Fibroblast of lung (primary cell): ENCODE measurements at places on chromosomes 2 and 18.
A peak's percentile ranks its signal among the peaks of the same experiment; 100 is the strongest.

DNA sequence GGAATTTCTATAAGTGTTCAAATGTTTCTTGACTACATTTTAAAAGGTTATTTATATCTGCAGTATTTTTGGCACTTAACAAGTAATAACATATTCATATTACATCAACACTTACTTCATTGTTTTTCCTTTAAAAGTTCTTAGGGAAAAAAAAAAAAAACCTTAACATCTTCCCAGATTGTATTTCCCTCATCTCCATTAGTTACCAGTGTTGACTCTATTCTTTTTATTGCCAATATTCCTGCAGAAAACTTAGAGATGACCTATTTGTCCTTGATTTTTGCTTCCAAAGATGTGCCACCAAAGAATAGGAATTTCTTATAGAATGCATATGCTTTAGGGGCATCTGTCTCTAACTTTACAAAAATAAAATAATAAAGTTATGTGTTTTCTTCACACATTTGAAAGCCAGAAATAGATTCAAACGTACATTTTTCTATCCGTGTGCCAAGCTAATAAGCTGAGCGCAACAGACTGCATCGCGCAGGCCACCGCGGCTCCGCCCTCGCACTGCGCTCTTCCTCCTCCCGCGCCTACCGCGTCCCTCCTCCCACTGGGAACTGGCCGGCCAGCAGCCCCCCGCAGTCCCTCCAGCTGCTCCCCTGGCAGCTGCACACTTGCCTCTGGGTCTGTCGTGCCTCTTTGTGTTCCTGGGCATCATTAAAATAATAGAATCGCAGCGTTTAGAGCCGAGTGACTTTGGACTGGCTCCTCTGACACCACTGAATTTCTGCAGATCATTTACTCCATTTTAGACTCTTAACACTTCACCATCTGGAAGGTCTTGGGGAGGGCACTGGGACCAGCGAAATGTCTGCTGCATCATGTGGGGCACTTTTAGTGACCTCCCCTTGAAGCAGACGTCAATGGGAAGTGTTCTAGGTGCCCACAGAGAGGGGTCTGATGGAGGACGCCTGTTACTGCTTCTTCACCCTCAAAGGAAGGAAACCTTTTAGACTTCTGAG lies 21.2 kb upstream of the NAB1 start:
- no peak for DNase-seq

DNA sequence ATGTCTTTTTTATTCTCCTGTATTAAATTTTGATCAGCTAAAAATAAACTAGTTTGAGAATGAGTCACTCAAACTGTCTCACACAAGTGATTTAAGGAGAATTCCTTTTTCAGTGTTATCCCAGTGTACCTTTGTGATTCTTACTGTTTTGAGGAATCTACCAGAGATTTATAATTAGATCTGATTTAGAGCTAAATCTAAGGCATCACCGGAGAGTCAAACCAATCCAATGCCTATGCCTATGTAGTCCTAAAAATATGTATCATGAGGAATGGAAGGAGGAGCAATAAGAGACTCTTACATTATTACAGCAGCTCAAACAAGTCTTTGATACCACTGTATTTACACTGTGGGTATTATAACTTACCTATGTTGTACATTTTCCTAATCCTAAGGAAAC lies 63.4 kb upstream of the CYP20A1 start:
- DNase-seq = no peak

DNA sequence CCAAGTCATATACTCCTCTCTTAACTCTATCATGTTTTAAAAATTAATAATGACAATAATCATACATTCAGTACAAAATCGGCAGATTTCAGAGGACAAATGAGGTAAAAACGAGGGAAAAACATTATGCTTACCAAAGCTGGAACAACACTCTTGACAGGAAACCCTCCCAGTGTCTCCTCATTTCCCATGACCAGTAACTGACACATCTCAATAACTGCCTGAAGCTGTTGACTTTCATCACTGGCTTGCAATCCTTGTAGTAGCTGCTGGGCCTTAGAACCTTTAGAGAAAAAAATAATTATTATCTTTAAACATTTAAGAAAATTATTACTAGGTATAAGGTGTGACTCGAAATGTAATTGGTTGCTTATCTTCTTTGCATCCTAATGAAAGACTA lies 103.6 kb downstream of the TRIP12 start:
- no peak for DNase-seq

GRCh38 chr2:8320311-8321066 lies 361.4 kb upstream of the ID2 start:
- DNase-seq = no peak

- DNase-seq = no peak
Measured at GRCh38 chr18:48351216-48352050, 57.8 kb downstream of the ZBTB7C start.

DNA sequence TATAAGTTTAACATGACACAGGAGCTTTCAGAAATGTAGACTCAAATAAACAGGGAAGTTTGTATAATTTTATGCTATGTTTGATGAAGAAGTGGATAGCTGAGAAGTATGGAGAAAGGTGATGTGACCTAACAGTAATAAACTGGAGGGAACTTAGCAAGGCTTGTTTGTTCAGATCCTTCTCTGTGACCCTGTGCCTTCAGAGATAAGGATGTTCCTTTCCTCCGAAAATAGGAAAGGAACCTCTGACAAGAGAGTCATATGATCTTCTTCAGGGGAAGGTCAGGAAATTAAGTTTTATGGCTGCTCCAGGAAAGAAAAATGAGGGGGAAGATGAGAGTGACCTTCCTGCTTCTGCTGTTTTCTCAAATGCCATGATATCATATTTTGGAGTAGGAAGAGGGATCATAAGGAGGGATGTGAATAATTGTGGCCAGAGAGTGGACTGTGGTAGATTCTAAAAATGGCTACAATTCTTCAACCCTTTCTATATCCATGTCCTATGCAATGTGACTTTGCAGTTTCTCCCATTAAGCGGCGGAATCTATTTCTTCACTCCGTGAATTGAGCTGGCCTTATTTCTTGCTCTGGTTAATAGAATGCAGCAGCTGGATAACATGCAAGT lies 8.5 kb upstream of the C2orf69 start:
- DNase-seq = no peak

GRCh38 chr2:107430006-107430405 lies 396.7 kb upstream of the RGPD4 start:
- no peak for DNase-seq

- no peak for DNase-seq
Measured at GRCh38 chr2:119305497-119306195, 61.0 kb downstream of the C2orf76 start.

DNA sequence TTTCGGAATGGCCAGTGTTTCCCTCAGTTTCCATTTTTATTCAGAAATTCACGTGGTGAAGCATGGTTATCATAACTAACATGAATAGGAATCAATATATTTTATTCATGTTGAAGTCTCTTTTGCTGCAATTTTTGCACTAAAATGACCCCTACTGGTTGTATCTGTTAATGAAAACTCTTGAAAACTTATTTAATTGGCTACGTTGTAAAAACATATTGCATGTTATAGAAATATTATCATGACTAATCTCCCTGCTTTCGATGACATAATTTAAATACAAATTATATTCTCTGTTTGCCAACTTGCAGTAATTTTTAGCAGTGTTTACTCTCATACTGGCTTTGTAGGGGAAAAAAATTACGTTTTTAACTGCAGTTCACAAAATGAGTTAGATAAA lies 3.5 kb downstream of the CRIM1 start:
- DNase-seq = peak; percentile 68

GRCh38 chr2:65228263-65228750 lies 676 bp downstream of the ACTR2 start:
- DNase-seq = peak; percentile 51

- DNase-seq = no peak
Measured at GRCh38 chr2:19829672-19830071, 72.1 kb downstream of the TTC32 start.

- no peak for DNase-seq
Measured at GRCh38 chr2:45777996-45778719, 126.7 kb downstream of the PRKCE start.

DNA sequence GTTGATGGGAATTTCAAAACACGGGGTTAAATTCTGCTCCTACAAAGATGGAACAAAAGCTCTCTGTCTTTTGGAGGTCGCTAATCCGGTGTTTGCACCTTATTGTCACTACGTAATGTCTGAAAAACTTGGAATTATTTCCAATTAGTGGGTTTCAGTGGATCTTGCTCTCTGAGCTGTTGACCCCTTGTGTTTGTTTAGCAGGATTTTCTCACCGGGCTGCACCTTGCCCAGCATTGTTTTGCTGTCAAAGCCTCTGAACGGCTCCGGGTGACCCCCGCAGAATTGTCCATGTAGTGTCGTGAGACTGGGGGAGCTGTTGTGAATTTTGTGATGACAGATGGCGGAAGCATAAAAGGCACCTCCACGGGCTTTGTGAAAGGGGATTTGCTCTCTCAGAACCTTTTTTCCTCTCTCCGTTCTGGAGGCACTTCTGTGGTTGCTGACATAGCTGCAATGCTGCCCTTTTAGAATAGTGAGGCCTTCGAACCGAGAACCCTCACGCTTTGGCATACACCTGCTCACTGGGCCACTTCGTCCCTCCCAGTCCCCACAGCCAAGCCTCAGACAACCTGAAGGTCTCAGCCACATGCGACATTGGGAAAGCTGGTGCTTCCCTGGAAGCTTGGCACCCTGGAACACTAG lies 129.4 kb downstream of the ACOXL start:
- no peak for DNase-seq

- peak; percentile 46 for DNase-seq
Measured at GRCh38 chr2:222295368-222296062, 3.3 kb downstream of the PAX3 start.

GRCh38 chr2:28398101-28398834 lies 5.6 kb downstream of the FOSL2 start:
- peak; percentile 55 for DNase-seq

DNA sequence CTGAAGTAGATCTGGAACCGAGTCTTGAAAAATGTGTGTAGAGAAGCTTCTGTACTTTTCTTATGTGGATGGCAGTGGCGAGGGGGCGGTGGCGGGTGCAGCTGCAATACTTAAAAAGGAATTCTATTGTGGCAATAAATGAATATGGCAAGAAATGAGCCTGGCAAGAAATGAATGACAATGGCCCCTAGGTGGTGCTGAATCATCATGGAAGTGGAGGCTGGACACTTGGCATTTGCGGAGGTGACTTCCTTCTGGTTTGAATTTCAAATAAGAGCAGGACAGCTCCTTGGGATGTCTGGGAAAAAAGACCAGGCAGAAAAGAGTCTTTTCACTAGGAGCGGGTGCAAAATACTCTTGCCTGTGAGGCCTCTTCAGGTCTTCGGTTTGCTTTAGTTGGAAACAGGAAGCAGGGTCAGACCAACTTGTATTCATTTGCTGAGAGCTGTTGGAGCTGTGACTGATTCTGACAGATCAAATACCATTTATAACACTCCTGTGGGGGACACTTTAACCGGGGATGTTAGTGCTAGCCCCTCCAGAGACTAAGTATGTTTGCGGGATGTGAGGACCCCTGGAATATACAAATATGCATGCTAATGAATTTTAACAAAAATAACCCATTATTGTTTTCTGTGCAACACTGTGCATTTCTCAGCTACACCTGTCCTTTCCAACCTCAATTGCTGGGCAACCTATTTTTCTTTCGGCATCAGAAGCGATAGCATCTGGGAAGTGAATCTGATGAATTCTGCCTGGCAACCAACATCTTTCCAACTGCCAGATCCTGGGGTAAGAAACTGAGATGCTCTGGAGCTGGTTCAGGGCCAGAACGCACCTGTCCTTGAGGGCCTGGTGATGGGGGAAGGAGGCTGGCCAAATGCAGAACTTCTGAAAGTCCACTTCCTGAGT lies 35.4 kb downstream of the FASTKD2 start:
- DNase-seq = peak; percentile 77

DNA sequence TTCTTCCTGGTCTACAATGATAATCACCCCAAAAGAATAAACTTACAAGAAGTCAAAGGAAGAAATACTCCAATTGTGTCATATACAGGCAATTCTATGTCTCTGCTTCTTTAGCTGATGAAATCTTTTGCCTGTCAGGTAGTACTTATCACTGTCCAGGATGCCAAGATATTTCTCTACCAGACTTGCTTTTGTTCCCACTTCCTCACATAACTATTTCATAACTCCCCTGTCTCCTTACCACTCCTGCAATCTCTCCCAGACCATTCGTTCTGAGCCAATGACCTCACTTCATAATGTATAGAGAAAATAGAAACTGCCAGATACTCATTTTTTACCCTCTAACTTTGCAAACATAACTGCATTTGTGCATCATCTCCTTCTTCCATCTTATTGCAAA lies 39.1 kb downstream of the HNMT start:
- no peak for DNase-seq

DNA sequence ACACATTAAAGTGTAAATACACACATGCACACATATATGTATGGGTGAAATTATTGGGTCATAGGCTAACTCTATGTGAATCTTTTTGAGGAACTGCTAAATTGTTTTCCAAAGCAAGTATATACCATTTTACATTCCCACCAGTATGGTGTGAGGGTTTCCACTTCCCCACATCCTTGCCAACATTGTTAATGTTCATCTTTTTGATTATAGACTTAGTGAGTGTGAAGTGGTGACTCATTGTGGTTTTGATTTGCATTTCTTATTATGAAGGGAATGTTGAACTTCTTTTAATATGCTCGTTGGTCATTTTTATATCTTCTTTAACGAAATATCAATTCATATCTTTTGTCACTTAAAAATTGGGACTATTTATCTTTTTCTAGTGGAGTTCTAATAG lies 181.8 kb upstream of the GCFC2 start:
- no peak for DNase-seq

- no peak for DNase-seq
Measured at GRCh38 chr2:78780864-78781583, 244.5 kb upstream of the REG3G start.

DNA sequence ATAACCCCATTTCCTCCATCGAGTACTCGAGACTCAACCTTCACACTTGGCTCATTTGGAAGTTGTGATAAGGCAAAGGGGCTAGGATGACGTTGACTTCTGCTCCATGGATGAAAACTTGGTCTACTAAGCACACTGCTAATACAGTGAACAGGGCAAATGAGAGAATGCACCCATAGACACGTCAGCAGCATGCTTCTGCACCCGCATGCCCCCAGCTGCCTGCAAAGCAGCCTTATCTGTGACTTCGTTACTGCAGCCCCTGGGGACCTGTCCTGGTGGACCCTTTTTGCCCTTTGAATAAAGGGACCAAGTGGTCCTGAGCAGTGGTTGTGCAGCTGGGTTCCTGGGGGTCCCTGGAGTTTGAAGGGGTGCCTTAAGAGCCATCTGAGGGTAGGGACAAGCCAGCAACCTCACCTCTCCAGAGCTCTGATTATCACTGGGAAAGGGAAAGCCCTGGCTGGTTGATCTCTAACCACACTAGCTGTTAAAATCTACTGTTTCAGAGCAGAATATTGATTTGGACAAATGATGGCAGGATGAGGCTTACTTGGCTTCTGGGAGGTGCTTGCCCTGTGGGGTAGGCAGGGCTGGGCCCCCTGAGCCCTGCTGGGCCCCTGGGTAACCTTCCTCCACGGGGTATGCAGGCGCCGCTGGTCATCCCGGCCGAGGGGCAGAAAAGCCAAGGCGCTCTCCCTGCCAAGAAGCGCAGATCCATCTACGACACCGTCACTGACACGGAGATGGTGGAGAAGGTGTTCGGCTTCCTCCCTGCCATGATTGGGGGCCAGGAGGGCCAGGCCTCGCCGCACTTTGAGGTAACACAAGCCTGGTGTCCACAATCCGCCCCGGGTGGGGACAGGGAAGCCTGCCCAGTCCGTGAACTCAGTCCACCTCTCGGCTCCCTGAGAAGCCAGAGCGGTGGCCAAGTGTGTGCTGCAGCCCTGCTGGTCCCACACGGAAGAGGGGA lies 37.6 kb upstream of the GPR17 start:
- no peak for DNase-seq

- peak; percentile 31 for DNase-seq
Measured at GRCh38 chr2:63866009-63866709, 24.5 kb downstream of the UGP2 start.

- DNase-seq = peak; percentile 65
Measured at GRCh38 chr2:203909261-203909967, 27.1 kb upstream of the ICOS start.
